GM12891 (cell line): ENCODE measurements at places on chromosomes 7 and 10.

- no peak for DNase-seq
Measured at GRCh38 chr10:22570234-22570633, 144.1 kb downstream of the PIP4K2A start.

DNA sequence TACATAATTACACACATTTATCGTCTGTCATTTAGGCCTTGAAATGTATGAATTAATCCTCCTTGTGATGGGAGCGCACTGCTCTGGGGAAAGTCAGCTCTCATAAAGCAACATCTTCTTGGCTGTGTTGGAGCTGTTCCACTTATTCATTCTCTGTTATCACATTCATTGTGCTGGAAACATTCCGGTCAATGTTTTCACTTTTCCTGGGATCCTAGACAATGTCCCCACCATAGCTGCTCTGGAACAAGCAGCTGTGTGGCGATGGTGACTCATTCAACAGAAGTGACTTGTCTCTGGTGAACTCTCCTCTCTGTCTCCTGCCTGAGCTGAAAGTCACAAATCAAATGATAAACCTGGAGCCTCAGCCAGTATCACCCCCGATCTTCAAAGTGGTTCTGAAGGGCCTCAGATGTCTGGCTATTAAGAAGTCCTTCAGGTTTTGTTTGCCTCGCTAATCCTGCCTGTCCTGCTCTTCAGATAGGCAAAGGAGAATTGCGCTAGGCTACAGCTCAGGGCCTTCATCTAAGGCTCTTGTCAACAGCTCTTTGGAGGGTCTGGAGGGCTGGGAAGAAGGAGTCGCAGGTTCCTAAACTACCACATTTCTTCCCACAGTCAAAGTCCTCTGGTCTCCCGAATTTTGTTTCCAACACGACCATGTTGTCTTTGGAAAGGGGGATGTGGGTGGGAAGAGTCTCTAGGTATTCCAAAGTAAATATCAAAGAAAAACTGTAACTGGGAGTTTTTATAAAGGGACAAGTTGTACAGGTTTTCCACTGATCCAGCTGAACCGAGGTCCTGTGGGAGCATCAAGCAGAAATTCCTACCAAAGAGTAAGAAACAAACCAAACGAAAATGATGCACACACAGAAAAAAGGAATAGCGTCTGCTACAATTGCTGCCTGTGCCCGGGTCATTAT is 29.3 kb downstream of the KLF6 start:
- no peak for DNase-seq

GRCh38 chr10:1203216-1203615 is 147.0 kb downstream of the WDR37 start:
- DNase-seq: no peak

DNA sequence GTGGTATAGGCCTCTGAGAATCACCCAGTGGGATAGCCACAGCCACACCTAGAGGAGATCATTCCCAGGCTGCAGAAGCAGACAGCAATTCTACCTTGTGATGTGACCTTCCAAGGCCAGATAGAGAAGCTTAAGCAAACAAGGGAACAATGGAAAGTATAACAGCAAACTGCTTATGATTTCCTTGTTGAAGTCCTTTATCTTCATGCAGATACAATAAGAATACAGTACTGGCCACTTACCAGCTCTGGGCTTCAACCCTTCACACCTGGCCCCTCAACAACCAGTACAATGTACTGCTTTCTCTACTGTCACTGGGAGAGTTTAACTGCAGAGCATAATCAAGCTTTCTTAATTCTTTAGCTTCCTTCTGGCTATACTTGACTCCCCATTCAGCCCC is 22.6 kb upstream of the DDX50 start:
- DNase-seq: no peak

DNA sequence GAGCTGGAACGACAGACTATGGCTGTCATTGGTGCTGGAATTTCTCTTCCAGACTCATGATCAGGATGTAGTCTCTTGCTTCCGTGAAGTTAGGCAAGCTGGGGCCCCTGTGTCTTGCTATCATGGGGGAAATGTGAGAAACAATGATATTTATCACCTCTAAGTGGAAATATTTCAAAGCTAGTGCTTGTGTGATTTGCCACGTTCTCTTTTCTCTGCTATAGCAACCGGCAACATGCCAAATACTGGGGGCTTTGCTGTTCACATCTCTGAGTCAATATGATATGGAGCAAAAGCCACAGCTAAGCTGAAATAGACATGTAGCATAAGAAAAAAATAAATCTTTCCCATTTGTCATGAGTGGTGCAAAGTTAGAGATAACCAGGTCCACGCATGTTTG is 668.2 kb upstream of the IGFBP3 start:
- no peak for DNase-seq

DNA sequence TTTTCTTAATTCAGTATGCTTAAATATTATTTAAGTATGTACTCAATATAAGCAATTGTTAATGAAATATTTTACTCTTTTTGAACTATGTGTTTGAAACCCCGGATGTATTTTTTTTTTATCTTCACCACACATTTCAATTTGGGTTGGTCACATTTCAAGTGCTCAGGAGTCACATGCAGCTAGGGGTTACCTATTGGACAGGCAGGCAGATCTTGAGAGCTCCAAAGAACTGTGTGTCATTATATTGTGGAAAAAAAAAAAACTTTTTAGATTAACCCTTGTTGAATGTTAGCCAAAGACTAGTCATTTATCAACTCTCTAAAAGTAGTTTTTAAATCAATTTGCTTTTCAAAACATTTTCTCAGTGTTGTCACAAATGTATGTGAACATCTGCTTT is 37.2 kb downstream of the IKZF1 start:
- no peak for DNase-seq

GRCh38 chr7:155955367-155955635 is 143.0 kb upstream of the SHH start:
- DNase-seq: no peak

DNA sequence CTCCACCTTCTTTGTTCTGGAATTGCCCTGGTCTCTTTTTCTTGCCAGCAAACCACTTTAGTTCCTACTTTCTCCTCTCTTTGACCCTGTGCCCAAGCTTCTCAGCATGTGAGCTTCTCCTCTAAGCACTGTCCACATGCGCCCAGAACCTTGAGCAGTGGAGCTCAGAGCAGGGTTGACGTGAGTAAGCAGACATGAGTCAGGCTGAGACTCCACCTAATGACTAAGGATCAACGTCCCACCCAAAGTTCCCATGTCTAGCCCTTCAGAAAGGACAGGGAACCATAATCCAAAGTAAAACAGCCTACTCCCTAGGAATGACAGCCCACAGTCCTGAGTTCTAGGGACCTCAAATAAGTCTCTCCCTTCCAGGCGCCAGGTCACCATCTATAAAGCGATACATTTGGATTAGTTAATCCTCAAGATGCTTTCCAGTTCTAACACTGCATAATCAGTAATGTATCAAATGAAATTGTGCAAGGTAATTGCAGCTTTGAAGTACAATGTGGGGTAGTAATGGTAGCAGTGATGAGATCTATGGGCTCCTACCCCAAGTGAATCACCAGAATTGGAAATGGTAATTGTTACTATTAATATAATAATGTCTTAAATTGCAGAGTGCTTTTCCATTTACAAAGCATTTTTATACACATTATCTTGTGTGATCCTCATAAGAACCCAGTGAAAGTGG is 44.5 kb downstream of the KCNMA1 start:
- DNase-seq: no peak

DNA sequence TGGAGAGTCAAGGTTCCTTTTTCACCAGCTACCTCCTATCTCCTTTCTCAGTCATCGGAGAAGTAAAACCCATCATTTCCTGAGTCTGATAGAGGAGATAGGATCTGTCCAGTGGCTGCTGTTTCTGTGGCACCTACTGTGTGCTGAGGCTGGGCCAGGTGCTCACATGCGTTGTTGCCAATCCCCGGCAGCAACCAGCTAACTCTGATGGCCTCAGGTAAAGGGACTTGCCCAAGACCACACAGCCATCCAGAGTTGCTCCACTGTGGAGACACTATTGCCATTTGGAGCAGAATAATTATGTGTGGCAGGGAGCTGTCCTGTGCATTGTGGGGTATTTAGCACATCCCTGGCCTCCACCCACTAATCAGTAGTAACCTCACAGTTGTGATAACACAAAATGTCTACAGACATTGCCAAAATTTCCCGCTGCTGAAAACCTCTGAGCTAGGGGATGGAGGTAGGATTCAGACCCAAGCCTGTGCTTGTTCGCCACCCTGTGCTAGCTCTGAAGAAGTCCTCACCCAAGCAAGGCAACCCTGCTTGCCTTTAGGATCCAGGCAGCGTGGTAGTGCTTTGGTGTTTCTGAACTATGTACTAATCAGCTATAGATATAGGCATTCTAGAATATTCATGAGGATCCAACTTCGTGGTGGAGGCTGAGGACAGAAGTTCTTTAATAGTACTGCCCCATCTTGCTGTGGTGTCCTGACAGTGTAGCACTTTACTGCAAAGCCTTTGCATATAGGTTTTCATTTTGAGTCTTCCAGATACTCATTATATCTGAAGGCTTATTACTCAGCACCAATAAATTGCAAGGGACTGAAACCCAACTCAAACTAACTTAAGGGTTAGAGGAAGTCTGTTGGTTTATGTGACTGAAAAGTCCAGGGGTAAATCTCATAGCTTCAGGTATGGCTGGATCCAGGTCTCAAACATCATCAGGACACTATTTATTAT is 164.6 kb downstream of the GRK5 start:
- DNase-seq: no peak

GRCh38 chr7:22586786-22587140 is 86.8 kb upstream of the STEAP1B start:
- no peak for DNase-seq

- no peak for DNase-seq
Measured at GRCh38 chr7:33043501-33044400, 18.8 kb downstream of the NT5C3A start.

DNA sequence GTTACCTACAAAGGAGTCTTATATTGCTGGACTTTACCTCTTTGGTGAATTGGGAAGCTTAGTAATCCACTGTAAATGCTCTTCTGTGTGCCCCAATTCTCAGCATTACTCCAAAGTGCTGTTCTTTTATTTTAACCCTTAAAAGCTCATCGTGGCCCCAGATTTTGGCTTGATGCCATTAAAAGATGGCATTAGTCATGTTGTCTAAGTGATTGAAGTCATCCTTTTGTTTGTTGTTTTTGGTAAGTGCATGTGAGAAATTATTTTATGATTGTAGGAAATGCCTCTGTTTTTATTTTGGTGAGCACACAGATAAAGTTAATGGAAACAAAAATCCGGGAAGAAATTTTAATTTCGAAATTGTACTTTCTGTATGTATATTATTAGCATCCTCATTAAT is 82.5 kb upstream of the GATA3 start:
- no peak for DNase-seq

DNA sequence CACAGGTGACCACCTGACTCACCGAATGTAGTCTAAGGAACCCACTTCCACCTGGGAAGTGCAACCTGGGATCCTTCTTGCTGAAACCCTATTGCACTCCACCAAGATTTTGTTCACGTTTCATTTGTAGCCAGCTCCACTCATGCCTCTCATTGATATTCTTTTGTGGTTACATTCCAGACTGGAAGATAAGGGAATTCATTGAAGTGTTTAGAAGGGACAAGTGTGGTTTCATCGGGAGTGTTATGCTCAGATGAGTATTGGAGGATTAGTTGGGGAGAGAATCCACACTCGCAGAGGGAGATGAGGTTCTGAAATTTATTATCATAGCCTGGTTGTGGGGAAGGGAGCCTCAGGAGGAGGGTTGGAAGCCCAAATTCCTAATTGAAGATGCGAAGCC is 320.4 kb downstream of the KCNMA1 start:
- no peak for DNase-seq

- no peak for DNase-seq
Measured at GRCh38 chr7:16066805-16067459, 354.4 kb downstream of the CRPPA start.

DNA sequence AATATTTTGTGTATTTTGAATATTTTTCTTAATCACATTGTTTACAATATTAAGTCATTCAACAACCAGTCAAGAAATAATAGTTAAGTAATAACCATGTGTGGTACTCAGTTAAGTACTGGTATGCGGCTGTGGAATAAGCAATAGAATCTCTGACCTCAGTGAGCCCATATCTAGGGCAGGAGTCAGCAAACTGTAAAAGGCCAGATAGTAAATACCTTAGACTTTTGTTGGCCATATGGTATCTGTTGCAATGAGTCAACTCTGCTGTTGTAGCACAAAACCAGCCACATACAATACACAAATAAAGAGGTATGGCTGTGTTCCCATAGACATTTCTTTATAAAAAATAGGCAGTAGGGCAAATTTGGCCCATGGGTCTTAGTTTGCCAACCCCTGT is 311.6 kb upstream of the SEMA3A start:
- no peak for DNase-seq

- no peak for DNase-seq
Measured at GRCh38 chr7:100544386-100544785, 5.4 kb downstream of the AGFG2 start.

GRCh38 chr7:19491371-19491770 is 217.5 kb downstream of the POLR1F start:
- no peak for DNase-seq

DNA sequence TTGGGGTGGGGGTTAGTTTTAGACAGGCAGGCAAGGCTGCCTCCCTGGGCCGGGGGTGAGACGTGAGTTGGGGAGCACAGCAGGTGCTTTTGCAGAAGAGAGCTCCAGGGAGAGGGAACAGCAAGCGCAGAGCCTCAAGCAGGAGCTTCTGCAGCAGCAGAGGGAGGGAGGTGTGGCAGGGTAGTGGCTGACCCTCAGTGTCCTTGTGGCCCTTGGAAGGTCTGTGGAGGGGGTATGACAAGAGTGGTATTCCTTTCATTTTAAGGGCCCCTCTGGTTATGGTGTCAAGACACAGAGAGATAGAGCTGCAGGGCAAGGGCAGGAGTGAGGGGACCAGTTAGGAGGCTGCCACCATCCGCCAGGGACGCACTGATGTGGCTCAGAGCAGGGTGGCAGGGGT is 138.9 kb downstream of the EBF3 start:
- DNase-seq: no peak

DNA sequence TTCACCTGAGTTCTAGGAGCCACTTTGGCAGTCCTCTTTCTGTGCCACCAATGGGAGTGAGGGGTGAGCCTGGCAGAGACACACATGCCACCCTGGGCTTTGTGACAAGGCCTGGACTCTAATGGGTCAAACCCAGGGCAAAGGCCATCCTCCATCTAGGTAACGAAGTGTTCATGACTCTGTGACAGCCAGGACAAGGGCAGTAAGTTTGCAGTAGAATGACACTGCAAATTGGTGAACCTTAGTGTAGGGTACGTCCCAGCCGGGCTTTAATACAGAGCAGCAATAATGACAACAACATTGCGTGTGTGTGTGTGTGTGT is 43.3 kb downstream of the PAPSS2 start:
- no peak for DNase-seq

DNA sequence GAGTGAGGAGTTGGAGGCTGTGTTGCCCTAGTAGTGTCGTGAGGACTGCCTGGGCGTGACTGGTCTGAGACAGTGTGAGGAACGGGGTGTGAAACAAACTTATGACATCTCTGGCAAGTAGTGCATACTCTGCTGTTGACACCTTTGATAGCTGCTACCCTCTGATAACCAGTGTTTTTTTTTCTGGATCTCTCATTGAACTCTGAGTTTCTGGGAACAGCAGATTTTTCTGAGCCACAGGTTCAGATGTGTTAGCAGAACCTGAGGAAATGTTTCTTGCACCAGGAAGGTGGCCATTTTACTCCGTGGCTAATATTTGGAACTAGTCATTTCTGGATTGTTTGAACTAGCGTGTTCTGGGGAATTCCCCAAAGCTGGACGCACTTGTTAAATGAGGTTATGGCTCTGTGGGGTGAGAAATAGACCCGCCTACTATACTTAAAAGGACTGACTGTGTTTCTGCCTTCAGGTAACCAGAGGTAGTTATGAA is 52.9 kb downstream of the AUTS2 start:
- peak; percentile 35 for DNase-seq
